Myocyte (in vitro differentiated cells): ENCODE measurements at places on chromosomes 11 and 22.
A peak's percentile ranks its signal among the peaks of the same experiment; 100 is the strongest.

DNA sequence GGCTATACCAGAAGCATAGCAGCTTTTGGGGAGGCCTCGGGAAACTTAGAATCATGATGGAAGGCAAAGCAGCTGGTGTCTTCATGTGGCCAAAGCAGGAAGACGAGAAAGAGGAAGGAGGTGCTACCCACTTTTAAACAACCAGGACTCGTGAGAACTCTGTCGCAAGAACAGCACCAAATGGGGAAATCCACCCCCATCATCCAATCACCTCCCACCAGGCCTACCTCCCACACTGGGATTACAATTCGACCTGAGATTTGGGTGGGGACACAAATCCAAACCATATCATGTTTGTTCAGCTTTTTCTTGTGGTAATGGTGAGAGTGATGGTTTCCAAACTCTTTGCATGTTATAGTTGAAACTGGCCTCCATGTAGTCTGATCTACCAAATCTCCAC lies 32.5 kb upstream of the OR10D3 start:
- DNase-seq: no peak

- no peak for DNase-seq
Measured at GRCh38 chr11:97079244-97079643, 689.4 kb downstream of the JRKL start.

DNA sequence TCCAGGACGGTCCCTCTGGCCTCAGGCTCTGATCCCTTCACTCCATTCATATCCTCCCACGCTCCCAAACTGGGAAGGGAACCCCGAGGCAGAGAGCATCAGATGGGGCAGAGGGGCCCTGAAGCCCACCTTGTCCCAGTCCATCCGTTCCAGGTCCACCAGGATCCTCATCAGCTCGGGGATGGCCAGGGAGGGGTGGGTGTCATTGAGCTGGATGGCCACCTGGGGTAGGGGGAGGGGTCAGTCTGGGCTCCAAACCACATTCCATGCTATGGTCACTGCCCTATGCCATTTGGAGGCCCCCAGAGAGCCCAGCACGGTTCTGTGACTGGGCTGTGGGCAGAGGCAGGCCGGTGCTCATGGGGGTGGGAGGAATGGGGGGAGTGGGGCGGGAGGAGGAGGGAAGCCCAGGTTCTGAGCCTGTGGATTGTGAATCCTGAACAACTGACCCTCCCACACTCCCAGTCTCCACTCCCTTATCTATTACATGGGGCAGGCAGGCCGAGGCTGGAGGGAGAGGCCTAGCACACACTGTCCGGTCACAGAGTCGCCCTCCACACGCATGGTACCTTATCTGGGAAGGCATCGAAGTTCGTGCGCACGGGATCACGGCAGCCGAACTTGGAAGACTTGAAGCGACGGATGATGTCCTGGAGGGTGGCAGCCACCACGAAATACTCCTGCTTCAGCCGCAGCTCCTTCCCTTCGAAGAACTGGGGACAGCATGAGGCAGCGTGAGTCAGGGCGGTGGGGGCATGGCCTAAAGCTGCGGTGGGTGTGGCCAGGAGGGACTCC lies 5.5 kb downstream of the PYGM start:
- no peak for DNase-seq

DNA sequence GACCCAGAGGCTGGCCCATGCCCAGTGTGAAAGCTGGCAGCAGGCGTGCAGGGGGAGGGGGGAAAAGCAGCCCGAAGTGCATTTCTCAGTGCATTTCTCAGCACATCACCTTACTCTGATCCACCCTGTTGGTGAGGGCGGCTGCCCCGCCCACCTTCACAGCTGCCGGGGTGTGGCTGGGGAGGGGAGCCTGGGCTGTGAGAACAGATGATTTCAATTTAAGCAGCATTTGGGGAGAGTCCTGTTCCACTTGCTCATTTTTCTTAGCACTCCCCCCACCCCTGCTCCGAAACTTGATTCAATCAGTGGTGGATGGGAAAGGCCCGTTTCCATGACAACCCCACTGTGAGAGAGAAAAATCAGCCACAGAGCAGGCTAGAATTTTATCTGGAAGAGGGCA lies 84.8 kb downstream of the SNX19 start:
- DNase-seq: peak; percentile 90

DNA sequence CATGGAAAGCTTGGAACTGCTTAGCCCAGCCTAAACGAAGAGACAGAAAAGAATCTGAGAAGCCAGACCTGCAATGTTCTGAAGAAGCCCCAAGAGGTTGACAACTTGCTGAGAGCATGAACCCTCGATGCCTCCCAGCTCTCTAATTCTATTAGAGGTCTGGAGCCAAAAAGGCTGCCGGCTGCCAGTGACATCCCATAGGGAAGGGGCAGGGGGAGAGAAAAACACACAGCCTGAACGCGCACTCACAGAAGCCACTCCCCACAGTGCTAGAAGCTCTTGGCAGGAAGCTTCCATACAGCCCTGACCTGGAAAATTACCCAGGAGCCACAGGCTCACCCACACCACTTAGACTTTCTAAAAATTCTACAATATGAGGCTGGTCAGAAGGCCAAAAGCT lies 18.3 kb downstream of the POLDIP3 start:
- DNase-seq: no peak

GRCh38 chr11:57567515-57568329 lies at the start of gene UBE2L6:
Gene UBE2L6 (minus strand): TSS chr11:57567672. CDS start chr11:57567611, 61 bp downstream.
- DNase-seq: peak; percentile 63

- peak; percentile 46 for DNase-seq
Measured at GRCh38 chr11:10117709-10118351, 176.2 kb downstream of the SBF2 start.

DNA sequence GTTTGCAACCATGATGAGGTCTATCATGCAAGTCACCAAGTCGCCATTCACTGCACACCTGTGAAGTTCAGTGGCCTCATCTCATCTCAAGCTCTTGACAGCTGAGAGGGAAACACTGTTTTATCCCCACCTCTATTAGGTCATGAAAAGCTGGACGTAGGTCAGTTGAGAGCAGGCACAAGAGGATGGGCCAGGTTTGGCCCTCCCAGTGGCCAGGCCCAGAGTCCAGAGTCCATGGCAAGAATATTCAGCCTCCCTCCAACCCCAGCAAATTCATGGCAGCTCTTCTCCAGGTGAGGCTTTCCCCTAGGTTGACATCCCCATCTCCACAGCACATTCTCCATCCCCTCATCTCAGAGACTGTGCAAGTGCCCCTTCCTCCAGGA lies 22.0 kb upstream of the ISX start:
- DNase-seq: no peak

- DNase-seq: no peak
Measured at GRCh38 chr11:36748836-36749235, 150.8 kb upstream of the RAG2 start.

- no peak for DNase-seq
Measured at GRCh38 chr11:8593455-8593854, 573 bp downstream of the STK33 start.

DNA sequence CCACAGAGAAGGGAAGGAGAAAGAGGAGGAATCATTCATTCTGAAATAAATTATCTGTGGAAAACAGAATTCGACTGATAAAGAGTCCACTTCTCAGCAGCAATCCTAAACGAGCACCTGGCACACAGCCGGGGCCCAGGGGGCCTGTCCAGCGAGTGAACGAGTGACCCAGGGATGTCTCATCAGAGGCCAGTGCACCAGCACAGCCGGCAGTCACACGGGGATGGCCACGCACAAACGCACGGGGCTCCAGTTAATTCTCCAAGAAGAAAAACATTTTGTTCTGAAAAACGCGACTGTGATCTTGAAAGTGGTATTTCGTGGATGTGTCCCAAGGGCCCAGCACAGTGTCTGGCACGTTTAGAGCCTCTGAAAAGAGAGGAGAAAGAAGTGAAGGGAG lies 154.6 kb downstream of the BRD1 start:
- DNase-seq: no peak

DNA sequence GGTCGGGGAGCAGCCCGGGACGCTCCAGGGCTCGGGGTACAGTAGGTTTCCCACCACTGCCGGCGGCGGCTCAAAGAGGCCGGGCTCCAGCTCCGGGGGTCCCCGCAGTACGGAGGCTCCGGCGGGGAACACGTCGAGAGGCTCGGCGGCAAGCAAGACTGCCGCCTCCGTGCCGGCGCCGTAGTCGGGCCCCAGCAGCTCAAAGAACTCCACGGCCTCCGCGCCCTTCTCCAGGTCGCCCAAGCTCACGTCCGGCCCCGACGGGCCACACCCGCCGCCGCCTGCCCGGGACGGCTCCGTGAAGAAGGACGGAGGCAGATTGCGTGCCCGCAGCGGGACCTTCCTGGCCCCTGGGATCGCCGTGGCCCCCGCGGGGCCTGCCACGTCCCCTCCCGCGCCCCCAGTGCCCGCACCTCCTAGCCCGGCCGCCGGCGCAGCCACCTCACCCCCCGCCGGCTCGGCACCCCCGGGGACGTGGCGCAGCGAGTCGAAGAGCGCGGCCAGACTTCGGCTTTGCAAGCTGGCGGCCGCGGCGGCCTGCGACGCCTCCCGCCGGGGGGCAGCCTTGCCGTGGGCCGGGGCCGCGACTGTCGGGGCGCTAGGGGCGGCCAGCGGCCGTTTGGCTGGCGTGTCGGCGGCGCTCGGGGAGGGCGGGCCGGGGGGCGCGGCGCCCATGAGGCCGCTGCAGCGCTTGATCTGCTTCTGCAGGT lies 775 bp downstream of the FAM181B start:
- DNase-seq: no peak

GRCh38 chr11:81255895-81256294 lies 1477.8 kb downstream of the FAM181B start:
- no peak for DNase-seq

- no peak for DNase-seq
Measured at GRCh38 chr11:61785837-61786402, 6.5 kb downstream of the TMEM258 start.

GRCh38 chr11:86395061-86395551 lies 20.4 kb downstream of the CCDC81 start:
- no peak for DNase-seq

DNA sequence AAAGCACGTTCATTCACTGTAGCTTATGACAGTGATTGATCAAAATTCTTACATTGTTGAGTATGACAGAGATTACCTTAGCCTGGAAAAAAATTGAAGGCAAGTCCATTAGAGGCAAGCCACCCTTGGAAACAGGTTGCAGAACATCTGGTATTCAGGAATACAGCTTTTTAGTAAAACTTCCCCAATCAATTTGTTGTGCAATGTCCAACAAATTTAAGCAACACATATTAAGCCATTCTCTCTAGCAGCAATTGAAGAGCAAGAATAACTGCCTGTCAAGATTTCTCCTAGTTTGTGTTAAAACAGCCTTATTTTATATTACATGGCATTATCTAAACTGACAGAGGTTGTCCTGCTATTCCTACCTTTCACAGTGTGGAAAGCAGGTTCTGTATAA lies 37.0 kb downstream of the BCL2L13 start:
- no peak for DNase-seq

- DNase-seq: no peak
Measured at GRCh38 chr22:20632082-20632481, 124.7 kb downstream of the MED15 start.

GRCh38 chr11:124483422-124483821 lies 37.9 kb upstream of the OR8B8 start:
- DNase-seq: no peak

- no peak for DNase-seq
Measured at GRCh38 chr11:114011443-114011842, 36.5 kb downstream of the HTR3A start.

- no peak for DNase-seq
Measured at GRCh38 chr11:49851511-49851910, 100.7 kb upstream of the OR4C13 start.

DNA sequence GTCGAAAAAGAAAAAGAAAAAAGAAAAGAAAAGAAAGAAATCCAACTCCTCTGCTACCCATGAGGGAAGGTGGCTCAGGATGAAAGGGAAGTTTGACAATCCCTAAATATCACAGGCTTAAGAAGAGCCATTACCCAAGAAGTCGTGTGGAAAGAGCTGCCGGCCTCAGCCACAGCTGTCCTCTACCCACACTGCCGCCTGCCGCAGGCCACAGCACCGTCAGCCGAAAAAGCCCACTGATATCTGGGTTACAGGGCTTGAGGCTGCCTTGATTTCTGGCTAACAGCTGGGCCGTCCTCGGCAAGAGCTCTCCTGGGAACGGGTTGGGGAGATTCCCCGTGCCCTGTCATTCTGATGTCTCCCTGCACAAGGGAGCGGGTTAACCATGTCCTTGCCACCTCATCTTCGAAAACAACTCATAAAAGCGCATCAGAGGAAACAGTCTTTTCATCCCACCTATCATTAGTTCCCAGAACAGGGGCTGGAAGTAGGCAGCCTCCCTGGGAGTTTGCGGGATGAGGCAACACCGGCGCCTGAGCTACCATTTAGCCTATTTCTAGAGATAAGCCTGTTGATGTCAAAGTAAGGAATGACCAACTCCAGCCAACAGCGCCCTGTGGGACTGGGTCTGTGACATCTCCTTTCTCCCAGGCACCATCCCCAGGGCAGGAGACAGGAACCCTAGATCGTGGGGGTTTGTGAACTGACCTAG lies 21.8 kb upstream of the SNX32 start:
- DNase-seq: peak; percentile 96

DNA sequence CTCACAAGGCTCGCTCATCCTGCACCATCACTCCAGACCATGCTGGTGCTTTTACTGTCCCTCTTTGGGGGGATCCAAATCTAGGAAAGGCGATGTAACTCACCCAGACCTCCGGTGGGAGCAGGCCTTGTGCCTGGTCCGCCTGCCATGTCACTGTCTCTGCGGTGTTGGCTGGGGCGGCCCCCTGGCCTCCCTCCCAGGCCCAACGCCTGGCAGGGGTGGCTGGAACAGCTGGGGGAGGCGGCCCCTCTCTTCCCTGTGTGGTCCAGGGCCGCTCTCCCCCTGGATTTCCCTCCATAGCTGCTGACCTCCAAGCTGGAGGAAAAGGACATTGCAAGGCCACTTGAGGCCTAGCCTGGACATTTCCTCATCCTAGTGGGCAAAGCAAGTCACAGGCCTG lies 11.1 kb upstream of the MGAT3 start:
- no peak for DNase-seq

- DNase-seq: no peak
Measured at GRCh38 chr11:64713016-64713707, 9.8 kb downstream of the NRXN2 start.

DNA sequence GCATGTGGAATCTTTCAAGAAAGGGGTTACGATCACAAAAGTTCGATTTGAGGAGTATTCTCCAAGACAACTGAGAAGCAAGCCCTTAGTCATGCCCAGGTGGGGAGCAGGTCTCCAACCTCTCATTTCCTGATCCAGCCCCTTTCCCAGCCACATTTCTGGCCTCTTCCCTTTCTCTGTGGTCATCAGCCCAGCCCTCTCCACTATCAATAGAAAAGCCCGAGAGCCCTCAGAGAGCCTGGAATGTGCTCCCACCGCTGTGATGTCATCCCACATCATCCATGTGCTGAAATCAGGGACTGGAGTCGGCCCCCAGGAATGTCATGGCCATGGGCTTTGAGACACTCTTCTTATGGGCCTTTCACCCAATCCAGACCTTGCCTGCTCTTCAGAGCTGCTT lies 62.6 kb downstream of the KCNJ1 start:
- peak; percentile 31 for DNase-seq

DNA sequence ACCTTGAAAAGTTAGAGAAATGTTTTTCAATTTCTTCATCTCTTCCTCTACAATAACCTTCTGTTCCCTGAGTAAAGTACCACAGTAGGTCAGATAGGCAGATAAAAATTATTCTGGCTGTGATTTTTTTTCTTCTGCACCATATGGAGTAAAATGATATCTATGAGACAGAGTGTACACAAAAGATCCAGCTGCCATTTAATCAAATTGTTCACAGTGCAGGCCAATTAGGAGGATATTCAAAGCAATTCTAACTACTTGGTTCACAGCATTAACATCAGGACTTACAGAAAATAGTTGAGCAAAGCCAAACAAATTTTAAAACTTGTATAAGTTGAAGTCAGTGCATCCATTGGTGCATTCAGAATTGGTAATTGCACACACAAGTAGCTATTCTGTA lies 147.9 kb upstream of the LUZP2 start:
- no peak for DNase-seq
